ENCODE measurements at places on chromosomes 12 and 14. TPM values are rescaled to one million over a fixed set of nuclear protein-coding genes. Genes with fewer than 3 reads are reported as not detected.

Gene TPH2
- total RNA-seq = 3.9 TPM

Gene SNX6
- 129 TPM for total RNA-seq

Gene FKBP3
- total RNA-seq = 31.3 TPM

Gene ART4
- 46.9 TPM for total RNA-seq

Gene LMNTD1
- total RNA-seq = not detected

Gene ERBB3
- total RNA-seq = 3.1 TPM

Gene KLRD1
- 5.1 TPM for total RNA-seq

Gene DDN
- 5.5 TPM for total RNA-seq

Gene GPR162
- total RNA-seq = 1.9 TPM

Gene TSPAN19
- total RNA-seq = 3.4 TPM

Gene DICER1
- total RNA-seq = 319 TPM

Gene ZC2HC1C
- total RNA-seq = 0.48 TPM

Gene HOXC9
- total RNA-seq = 10.4 TPM

Gene INSM2
- 1.7 TPM for total RNA-seq

Gene GALNT8
- 6.0 TPM for total RNA-seq

Gene PPP1R13B
- 3.4 TPM for total RNA-seq

Gene PPP4R4
- 0.72 TPM for total RNA-seq

Gene NAA30
- 26.0 TPM for total RNA-seq

Gene RNF212B
- total RNA-seq = not detected

Gene PDE6H
- not detected for total RNA-seq

Gene MORN3
- total RNA-seq = 1.9 TPM

Gene IL26
- total RNA-seq = not detected

Gene FAM186B
- not detected for total RNA-seq

Gene PIANP
- not detected for total RNA-seq

Gene GPR135
- 7.2 TPM for total RNA-seq

Gene C12orf50
- total RNA-seq = 9.1 TPM

Gene KCNJ8
- 13.7 TPM for total RNA-seq

Gene CHFR
- total RNA-seq = 34.7 TPM

Gene USP44
- 3.9 TPM for total RNA-seq

Gene KRT6A
- 701 TPM for total RNA-seq

Gene GLIPR1L1
- not detected for total RNA-seq

Gene CAPZA3
- 0.72 TPM for total RNA-seq

Gene PSEN1
- 42.9 TPM for total RNA-seq

Gene CCDC196
- 1.9 TPM for total RNA-seq

Gene GUCY2C
- 0.72 TPM for total RNA-seq

Gene MPHOSPH9
- total RNA-seq = 52.2 TPM

Gene OTX2
- total RNA-seq = 3.4 TPM

Gene MYF6
- total RNA-seq = not detected

Gene KCNC2
- 4.1 TPM for total RNA-seq

Gene CFAP73
- total RNA-seq = not detected

All from umbilical cord (tissue), 2 donors.